ENCODE measurements at places on chromosomes 2 and 18.

GRCh38 chr2:41736586-41736985 is 311.2 kb upstream of the PKDCC start:
- no peak for DNase-seq

DNA sequence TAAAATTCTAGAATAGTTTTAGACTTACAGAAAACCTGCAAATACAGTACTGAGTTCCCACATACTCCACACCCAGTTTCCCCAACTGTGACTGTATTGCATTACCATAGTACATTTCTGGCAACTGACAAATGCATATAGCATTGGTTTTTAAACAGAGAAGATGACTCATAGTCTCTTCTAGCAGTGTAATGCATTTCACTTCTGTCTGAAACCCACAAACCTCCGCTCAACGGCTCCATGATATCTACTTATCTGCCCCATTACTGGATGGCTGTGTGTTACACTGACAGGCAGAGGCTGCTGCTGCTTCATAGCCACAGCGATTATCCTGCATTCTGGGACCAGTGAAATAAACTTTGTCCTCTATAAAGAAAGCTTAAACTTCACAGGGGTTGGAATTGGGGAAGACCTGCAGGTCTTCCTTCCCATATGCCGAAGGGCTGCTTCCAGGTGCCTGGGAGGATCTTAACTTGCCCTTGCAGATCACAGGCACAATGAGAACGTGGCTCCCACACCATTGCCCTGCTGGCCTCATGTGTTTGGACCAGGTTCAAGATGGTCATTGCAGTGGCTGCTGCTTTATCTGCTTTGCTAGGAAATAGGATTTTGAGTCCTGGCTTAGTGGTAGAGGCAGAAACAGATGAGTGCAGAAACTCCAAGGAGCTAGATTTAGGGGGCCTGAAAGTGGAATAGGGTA is 742.6 kb upstream of the HS6ST1 start:
- no peak for DNase-seq

GRCh38 chr2:172999641-173000386 is 75.8 kb upstream of the MAP3K20 start:
- no peak for DNase-seq

GRCh38 chr2:240566203-240567136 is 1.8 kb upstream of the RNPEPL1 start:
- peak; percentile 91 for DNase-seq

DNA sequence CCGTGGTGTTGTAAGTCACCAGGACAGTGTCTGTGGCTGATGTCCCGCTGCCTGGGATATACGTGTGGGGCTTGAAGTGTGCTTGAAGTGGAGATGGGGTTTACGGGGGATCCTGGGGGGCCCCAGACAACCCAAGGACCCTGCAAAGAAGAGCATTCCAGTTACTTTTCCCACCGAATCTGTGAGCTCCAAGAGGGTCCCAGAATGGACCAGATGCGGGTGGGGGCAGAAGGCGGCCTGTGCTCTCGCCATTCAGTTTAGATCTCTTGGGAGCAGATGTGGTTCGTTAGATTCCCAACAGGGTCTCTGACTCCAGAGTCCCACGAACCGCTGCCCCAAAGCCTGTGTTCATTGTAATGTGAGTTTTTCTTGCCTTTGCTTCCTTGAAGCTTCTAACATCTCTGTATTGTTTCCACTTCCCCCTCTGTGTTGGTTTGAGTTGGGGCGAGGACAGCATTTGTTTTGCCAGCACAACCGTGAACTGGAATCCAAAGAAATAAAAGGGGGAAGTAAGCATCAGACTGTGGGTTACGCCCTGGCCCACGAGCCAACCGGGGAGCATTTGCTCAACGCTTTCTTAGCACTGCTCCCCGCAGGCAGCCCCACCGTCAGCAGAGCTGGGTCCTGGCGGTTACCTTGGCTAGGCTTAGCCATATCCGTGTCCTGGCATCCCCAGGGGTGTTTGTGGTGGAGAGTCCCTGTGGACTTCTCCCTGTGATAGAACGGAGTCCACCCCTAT is 92.1 kb downstream of the SH3BP4 start:
- no peak for DNase-seq

DNA sequence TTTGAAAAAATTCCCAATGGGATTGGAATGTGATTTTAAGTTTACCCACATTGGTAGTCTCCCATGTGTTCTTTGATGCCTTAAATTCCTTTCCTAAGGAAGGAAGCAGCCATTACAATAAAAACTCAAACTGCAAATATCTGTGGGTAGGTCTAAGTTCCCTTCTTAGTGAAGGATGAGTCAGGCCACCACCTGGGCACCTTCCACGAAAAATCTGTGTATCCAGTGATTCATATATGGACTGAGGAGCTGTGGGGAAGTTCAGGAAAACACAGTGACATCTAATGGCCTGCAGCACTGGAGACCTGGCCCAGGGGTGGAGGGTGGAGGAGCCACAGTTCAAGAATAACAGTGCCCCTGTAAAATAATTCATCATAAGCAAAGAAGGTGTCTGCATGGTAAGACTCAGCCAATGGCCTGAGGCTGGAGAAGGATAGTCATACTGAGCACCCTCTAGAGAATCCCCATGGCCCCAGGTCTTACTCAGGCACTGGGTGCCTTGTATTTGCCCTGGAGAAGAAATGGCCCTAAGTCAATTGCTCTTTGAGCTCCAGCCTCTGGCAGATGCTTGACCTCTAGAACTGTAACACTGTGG is 248.6 kb downstream of the SP3 start:
- DNase-seq, result no peak

GRCh38 chr2:236691799-236692167 is 122.2 kb downstream of the ACKR3 start:
- no peak for DNase-seq

GRCh38 chr2:237407700-237408099 is 6.3 kb downstream of the COL6A3 start:
- DNase-seq, result no peak

GRCh38 chr2:64532030-64532429 is 7.9 kb downstream of the AFTPH start:
- DNase-seq, result no peak

- DNase-seq, result no peak
Measured at GRCh38 chr18:77061946-77062517, 70.6 kb downstream of the MBP start.

GRCh38 chr2:217836901-217837491 is 165.8 kb downstream of the TNS1 start:
- DNase-seq, result no peak

DNA sequence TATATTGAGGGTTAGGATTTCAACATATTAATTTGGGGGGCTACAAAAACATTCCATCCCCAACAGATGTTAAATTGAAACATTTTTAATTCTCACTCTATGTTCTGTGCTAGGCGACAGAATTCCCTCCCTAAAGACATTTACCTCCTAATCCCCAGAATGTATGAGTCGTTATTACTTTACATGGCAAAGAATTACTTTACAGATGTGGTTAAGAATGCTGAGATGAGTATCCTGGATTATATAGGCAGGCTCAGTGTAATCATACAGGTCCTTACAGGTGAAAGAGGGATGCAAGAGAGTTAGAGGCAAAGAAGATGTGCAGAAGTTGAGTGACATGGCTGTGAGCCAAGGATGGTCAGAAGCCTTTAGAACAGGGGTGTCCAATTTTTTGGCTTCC is 974.1 kb upstream of the ACVR2A start:
- DNase-seq, result no peak

DNA sequence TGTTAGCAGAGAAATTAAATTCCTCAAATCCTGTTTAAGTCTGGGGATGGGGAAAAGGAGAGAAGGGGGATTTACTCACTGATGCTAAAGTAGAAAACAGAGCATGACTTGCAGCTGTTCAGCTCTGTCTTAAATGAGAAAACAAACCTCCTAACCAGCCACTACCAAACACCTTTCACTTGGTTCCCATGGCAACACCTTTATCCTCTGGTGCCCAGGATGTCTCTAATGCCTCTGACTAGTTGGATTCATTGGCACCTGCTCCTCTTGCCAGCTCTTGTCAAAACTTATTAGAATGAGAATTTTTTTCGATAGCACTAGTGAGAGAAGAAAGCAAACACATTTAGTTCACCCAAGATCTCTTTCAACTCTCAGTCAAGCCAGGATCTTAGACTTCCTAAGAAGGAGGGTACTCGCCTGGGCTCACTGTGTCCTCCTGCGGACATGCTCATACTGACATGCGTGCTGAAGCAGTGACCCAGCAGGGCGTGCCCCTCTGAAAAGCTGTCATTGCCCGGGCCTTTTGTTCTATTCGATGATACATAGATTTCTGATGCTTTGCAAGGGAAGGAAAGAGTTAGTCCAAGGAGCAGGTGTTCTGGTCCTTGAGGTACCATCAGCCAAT is 656.0 kb upstream of the CELF4 start:
- no peak for DNase-seq

- DNase-seq, result no peak
Measured at GRCh38 chr2:71995067-71995665, 152.5 kb downstream of the CYP26B1 start.

DNA sequence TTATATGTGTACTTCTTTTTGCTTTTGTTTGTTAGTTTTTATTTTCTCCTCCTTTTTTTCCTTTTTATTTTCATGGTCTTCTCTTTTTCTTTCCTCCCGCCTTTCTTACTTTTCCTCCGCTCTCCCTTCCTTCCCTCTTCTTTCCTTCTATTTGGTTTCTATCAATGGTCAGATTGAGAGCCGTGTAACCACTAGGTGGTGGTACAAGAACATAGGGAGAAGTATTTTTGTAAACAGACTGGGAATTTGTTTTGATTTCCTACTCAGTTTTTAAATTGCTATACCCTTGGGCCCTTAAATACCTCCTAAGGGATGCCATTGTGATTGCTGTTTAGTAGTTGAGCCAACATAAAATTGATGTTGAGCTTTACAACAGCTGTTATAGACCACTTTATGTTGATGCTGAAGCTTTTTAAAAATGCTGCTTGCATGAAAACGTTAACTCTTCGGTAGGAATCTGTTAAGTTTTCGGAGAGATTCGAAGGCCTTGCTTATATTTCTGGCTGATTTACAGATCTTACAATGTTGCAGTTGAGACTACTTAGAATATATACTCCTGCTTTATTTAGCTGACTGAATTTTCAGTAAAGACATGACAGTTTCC is 124.2 kb downstream of the UBE2E3 start:
- no peak for DNase-seq

DNA sequence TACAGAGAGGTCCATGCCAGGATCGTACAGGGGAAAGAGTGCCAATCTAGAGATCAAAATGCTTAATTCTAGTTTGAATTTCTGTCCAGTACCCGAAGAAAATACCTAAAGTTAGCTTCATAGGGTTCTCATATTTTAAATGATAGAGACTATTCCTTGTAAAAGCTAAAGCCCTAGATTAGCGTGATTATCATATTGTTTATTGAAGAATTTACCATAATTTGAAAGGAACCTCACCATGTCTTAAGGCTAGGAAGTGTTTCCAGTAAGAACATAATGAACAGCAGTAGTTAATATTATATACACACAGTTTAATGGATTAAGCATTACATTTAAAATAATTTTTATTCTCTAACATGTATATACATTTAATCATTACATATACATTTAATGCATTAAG is 68.5 kb downstream of the COBLL1 start:
- no peak for DNase-seq

DNA sequence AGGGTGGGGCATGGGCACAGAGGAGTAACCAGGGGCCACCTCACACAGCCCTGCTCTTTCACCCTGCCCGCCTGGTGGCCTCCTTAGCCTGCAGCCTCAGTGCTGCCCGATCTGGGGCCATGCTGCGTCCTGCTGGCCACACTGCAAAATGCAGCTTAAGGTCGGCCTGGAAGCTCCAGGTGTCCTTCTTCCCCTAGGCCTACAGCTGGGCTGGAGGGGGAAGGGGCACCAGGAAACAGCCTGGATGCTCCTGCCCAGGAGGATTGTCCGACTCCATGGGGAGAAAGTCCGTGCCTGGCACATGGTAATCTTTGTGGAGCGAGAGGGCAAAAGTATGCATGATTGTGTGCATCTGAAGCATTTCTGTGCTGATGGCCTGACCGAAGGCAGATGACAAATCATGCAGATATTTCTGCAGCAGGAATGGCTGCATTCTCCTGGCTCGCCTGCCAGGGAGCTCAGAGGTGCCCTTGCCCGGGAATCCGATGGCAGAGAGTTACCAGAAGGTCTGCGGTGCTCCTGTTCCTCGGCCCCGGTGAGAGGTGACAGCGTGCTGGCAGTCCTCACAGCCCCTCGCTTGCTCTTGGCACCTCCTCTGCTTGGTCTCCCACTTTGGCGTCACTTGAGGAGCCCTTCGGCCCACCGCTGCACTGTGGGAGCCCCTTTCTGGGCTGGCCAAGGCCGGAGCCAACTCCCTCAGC is 12.8 kb upstream of the ALPP start:
- no peak for DNase-seq

- DNase-seq, result no peak
Measured at GRCh38 chr2:117960231-117960630, 53.6 kb downstream of the CCDC93 start.

GRCh38 chr2:58428096-58429013 is 187.2 kb upstream of the FANCL start:
- no peak for DNase-seq

DNA sequence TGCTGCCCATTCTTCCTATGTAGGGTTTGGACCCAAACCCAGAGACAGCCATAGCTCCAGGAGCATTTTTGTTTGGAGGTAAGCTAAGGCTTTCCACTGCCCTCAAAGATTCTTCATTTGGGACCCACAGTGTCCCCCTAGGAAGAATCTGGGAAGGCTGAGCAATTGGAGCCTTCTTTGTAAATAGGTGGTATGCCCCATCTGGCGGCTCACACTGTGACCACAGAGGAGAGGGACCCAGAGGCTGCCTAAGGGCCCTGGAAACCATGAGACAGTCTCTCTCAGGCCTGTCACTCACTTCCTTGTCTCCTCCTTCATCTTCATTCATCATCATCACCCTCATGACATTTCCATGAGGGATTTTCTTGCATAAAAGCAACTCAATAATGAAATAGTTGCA is 215.4 kb upstream of the OSR1 start:
- DNase-seq, result no peak

DNA sequence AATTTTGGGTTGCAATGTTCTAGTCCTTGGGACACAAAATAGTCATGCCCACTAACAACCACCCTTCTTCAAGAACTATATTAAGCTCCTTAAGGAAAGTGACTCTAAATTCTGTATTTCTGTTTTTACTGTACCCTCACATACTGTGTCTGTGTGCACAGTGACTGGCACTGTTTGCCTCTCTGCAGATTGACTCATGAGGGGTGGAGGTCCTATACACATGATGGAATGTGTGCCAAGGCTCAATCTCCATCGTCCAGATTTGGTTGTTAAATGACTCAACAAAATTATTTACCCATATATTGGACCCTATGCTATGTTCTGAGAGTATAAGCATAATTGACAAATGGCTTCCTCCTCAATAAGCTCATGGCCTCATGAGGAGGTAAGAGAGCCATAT is 126.6 kb upstream of the CWC22 start:
- DNase-seq, result no peak

DNA sequence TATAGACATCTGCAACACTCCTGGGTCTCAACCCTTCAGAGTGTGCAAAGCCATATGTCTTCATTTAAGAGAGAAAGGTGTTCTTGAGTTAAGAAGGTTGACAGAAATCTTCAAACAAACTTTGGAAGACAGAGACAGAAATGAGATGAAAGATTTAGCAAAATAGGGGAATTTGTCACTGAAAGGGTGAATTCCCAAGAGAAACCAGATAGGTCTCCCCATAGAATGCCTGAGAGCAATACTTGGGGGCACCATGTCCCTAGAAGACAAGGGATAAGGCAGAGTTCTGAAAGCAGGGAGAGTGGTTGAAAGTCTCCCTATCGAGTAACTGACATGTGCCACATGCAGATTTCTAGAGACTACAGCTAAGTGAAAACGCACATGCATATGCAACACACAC is 50.0 kb downstream of the AP1S3 start:
- no peak for DNase-seq

- no peak for DNase-seq
Measured at GRCh38 chr2:175571078-175571653, 389.7 kb upstream of the ATP5MC3 start.

Measured in activated CD8-positive, alpha-beta memory T cell treated with anti-CD3 and anti-CD28 coated beads for 1 hour (primary cell).